Stimulated activated CD4-positive, alpha-beta T cell treated with anti-CD3 and anti-CD28 coated beads, Interleukin-1b, Interleukin-23, amount 100 ng/mL, for 1 hour (primary cell): ENCODE measurements at places on chromosomes 12 and 14.

DNA sequence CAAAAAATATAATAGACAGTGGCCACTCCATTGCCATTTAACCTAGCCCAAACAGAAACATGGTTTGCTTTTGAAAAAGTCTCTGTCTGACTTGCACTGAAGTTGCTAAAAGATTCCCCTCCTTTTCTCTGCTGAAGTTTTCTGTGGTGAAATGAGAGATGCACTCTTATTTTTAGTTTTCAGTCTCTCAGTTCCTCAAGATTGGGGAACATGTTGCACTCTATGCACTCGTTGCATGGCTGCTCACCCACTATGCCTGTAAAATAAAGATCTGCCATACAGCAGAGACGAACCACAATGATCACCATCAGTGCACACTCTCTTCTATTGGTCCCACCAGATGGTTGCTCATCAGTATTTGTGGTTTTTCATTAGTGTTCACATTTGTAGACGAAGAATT lies 13.1 kb upstream of the DAAM1 start:
- no peak for DNase-seq

- DNase-seq, result peak; percentile 2
Measured at GRCh38 chr14:21382886-21383847, 652 bp downstream of the SUPT16H start.

GRCh38 chr12:48067250-48067938 lies 38.5 kb downstream of the SENP1 start:
- DNase-seq, result no peak

DNA sequence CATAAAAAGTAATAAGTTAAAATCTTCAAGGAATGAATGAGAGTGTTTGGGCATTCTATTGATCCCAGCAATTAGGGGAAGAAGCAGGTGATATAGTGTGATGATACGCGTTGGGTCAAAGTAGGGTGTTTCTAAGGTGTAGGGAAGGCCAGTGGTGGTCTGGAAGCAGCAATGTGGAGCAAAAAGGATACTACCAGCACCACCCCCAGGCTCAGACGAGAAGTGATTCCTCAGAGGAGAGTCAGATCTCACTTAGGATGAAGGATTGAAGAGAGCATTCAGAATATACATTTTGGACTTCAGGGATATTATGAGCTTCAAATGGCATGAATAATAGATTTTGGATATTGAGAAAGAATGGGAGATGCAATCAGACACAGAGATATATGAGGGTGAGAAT lies 497.6 kb downstream of the RMST start:
- no peak for DNase-seq
